ENCODE measurements at places on chromosomes 4 and X.

DNA sequence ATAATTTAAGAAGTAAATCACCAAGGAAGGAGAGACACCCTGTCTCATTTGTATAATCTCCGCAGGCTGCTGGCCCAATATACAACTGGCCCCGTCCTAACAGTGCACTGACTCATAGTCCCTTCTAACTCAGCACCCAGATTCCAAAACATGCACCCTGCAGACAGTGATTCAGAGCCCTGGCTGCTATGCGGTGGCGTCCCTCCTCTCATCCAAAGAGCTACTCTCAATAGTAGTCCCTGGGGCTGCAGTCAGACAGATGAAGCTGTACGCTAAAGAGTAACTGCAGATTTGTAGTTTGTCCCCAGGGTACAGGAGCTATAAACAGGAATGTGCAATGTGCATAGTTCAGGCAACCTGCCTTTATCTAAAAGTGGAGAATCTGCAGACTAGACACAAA lies 23.0 kb downstream of the GABRA3 start:
- DNase-seq, result no peak

- DNase-seq, result no peak
These were observed 238.8 kb downstream of the GRIA3 start for GRCh38 chrX:123422875-123423274.

- no peak for DNase-seq
These were observed 42.7 kb downstream of the METAP1 start for GRCh38 chr4:99038213-99038612.

DNA sequence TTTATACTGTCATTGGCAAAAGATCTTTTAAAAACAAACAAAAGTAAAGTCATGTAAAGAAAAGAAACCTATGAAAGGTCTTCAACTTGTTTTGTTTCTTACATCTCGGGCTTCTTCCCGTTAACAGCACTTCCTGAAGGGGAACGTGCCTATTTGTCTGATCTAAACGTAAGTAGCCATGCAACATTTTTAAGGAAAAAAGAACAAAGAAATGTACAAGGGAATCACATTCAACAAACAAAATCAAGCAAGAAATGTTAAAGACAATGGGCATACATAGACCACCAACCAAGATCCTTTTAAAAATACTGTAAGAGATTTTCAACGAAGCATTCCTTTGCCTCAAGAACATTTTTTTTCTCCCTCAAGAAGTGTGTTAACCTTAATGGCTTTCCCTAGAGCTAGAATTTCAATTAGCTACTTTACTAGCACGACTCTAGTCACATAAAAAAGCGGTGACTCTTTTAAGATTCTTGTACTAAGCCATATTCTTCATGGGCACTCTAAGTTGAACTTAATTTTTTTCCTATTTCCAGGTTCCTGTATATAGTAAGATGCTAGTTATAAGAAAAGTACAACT lies 112.0 kb upstream of the TTC29 start:
- no peak for DNase-seq

GRCh38 chr4:121243485-121243884 lies 79.4 kb upstream of the TNIP3 start:
- DNase-seq, result no peak

GRCh38 chrX:153700376-153700945 lies 12.7 kb downstream of the SLC6A8 start:
- no peak for DNase-seq

DNA sequence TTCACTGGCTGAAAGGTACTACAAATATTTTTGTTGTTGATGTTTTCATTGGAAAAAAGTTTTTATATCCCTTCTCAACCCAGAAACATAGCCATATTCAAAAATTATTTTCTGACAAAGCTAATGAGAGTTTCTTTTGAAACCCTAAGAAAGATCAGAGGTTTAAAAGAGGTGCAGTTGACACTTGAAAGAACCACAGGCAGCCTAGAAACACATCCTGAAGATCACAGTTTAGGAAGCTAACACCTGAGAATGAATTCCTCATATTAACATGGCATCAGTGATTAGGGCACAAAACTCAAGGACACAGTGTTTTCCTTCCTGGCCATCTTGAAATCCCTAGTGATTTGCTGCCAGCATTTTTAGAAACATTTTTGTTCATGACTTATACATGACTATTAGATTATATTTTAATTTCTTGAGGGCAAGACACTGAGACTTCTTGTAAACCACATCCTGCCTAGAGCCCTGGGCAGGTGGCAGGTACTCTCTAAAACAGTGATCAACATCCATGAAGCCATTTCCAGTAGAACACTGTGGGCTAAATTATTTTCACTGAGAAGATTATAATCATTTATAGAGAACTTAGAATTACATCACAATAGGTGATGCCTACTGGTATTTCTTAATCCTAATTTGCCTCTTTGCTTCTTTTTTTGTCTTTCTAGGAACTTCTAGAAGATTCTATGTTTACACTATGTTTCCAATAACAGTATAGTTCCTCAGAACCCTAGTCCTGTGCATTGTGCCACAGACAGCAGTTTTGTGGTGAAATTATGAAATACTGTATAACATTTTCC lies 80.0 kb downstream of the ARSJ start:
- no peak for DNase-seq

- DNase-seq, result peak; percentile 32
These were observed 8.5 kb upstream of the NEIL3 start for GRCh38 chr4:177301126-177301639.

GRCh38 chrX:49673394-49673793 lies 22.4 kb downstream of the PAGE1 start:
- DNase-seq, result no peak

All from HL-60 (cell line).